ENCODE measurements at places on chromosomes 16 and 17.

GRCh38 chr17:72173499-72174116, 52.8 kb downstream of the SOX9 start:
- DNase-seq, result no peak

- DNase-seq, result no peak
Measured at GRCh38 chr16:30087181-30087898, 4.4 kb downstream of the TBX6 start.

DNA sequence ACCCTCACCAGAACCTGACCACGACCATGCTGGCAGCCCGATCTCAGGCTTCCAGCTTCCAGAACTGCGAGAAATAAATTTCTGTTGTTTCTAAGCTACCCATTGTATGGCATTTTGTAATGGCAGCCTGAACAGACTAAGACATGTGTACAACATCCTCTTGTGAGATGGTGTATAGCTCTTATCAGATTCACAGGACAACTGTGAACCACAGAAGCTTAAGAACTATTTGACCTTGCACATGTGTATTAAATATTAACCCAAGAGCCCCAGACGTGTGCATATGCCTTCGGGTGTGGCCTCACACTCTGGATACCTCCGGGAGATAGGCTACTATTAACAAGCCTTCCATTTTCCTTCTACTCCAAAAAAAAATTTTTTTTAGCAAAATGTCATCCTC, 248.9 kb downstream of the SLC39A11 start:
- no peak for DNase-seq

DNA sequence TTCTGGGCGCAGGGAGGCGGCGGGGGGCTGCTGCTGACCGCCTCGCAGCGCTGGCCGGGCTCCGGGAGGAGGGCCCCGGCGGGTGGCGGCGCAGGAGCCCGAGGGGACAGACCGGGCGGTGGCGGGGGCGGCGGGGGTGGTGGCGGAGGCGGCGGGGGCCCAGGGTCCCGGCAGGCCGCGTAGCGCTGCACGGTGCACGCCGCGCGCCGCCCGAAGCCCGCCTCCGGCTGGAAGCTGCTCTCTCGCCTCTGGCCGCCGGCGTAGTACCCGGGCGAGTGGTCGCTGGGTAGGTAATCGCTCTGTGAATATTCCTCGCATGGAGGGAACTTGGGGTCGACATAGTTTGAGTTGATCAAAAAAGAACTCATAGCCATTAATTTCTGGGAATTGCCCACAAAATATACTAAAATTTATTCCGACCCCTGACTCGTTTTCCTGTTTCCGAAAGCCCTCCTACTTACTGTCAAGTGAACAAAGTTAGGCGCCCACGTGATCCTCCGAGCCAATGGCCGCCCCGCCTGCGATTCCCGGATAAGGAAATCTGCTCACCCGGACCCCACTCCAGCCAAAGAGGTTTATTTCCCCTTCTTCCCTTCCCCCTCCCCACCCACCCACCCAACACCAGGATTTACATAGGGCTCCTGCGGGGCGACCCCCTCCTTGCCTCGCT, at the start of gene HOXB4:
HOXB4 (minus strand) TSS at position 405 of the 670 bp plus-strand sequence; CDS start at position 374, 31 bp downstream.
- peak; percentile 51 for DNase-seq

DNA sequence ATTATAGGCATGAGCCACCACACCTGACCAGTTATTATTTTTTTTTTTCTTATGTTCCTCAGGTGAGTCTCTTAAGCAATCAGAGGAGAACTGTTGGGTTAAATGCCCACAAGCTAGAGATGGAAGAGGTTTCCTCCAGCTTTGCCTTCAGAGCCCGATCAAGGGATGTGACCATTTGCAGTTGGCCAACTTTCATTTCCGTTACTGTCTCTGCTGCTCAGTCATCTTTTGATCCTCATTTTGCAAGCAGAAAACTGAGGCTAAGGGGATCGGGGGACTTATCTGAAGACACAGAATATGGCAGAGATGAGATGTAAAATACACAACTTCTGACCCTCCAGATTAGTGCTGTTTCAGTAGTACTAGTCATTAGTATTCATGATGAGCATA, 188.8 kb downstream of the RAB11FIP4 start:
- no peak for DNase-seq

DNA sequence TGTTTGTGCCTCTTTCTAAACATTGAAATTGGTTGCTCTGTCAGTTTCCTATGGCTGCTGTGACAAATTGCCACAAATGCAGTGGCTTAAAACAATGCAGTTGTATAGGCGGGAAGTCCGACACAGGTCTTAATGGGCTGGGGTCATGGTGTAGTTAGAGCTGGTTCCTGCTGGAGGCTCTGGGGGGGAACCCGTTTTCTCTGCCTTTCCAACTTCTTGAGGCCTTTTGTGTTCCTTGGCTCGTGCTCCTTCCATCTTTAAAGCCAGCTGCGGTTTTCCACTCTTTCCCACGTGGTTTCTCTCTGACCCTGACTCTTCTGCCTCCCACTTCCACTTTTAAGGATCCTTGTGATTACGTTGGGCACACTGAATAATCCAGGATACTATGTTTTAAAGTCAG, 12.5 kb downstream of the EPN2 start:
- DNase-seq, result no peak

DNA sequence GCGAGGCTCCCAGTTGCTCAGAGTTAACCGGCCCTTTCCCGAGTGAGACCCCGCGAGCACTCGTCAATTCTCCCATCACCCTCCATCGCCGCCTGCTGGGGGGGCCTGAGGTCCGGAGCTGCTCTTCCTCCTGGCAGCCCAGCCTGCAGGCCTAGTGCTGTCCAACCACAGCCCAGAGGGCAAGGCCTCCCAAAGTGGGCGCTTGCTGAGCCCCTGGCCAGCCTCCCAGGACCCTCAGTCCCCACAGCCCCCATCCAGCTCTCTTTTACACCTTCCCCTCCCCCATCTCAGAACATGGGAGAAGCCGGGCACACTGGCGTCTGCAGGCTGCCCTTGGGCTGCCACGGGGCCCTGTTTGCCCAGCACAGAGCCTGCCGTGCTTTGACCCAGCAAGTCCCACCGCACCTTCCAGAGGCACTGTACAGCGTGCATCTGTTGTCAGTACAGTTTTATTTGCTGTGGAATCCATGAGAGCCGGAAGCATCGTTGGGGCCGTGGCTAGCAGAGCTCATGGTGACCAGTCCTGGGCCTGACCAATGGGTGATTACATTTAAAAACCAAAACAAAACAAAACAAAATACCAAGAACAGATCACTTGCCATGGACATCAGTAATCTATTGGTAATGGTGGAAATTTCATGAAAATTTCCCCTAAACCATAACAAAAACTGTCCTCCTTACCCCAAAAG, 96.1 kb upstream of the CBX4 start:
- no peak for DNase-seq

GRCh38 chr17:1627982-1628855, at the start of gene SLC43A2:
SLC43A2 (minus strand) TSS chr17:1628834; CDS start chr17:1627874, 960 bp downstream.
- DNase-seq, result peak; percentile 80

DNA sequence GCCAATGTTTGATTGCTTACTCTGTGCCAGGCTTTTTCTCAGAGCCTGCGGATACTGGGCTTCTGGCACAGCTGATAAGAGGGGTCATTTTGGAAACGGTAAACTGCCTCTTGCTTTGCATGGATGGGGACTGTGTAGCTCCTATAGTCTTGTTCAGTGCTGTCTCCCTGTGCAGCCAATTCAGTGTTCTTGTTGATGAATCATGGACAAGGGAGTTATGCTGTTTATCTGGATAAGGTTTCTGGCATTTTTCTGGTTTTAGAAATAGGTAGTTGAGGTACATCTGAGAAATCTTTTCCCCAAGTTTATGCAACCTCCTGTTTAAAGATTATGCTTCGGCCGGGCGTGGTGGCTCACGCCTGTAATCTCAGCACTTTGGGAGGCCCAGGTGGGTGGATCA, 16.7 kb upstream of the TANGO6 start:
- DNase-seq, result no peak

GRCh38 chr16:2458887-2459646, 842 bp upstream of the TEDC2 start:
- DNase-seq, result no peak

GRCh38 chr16:1072526-1073261, at the start of gene SSTR5:
SSTR5 (plus strand) TSS chr16:1072747; CDS start chr16:1078869, 6,122 bp downstream.
- DNase-seq, result no peak

DNA sequence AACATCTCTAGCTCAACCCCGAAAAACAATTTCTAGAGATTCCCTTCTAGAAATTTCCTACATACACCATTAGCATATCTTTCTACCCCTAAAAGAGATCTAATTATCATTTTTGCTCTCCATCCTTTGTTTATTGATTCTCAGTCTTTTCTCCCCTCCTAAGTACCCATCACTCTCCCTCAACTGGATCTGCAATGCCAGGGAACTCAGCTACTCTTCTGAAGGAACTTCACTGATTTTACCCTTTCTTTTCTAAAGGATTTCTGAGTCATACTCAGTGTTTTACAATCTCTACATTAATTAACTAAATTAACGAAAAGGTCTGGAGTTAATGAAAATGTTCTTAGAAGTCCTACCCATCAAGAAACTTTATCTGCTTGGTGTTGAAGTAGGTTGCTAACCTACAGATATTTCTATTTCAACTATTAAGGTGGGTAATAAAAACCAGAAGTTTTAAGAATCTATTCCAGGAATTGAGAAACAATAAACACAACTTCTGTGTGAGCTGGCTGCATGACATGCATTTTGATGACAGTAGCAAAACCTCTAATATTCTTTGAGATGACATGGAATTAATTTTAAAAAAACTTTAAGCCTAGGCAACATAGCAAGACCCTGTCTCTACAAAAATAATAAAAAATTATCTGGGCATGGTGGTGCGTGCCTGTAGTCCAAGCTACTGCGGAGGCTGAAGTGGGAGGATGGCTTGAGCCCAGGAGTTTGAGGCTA, 13.6 kb downstream of the CREBBP start:
- no peak for DNase-seq

DNA sequence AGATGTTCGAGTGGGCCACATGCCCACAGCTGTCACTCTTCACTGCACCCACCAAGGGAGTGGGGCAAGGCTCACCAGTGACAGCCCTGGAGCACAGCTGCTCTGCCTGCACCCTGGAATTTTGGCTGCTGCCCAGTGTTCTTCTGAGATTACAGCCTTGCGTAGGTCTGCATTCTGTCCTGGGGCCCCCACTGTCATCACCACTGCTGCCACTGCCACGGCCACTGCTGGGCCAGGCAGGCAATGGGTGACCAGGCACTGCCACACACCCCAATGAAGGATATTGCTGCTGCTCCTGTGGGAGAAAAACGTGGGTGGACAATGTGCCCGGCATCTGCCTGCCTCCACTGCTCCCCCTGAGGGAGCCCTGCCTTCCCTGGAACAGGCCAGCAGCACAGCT, 1717.0 kb downstream of the TP53TG3F start:
- no peak for DNase-seq

GRCh38 chr17:33121756-33122155, 130.1 kb downstream of the SPACA3 start:
- no peak for DNase-seq

GRCh38 chr17:42394838-42395237, 6.6 kb upstream of the STAT3 start:
- DNase-seq, result no peak

DNA sequence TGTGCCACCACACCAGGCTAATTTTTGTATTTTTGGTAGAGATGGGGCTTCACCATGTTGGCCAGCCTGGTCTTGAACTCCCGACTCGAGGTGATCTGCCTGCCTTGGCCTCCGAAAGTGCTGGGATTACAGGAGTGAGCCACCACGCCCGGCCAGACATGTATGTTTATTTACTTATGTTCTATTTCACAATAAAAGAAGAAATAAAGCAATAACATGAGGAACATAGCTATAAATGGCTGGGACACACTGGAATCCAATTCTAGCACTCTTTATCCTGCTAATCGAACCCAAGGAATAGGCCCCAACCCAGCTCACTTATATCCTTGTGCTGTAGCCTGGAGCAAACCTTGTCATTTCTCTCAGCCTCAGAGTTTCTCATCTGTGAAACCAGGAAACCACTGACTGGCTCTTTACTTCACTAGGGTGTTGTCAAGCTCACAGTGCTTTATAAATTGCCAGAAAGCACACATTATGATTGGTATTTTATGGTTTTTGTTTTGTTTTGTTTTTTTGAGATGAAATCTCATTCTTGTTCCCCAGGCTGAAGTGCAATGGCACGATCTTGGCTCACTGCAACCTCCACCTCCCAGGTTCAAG, 4.3 kb upstream of the ODAD4 start:
- DNase-seq, result no peak

- no peak for DNase-seq
Measured at GRCh38 chr16:81946206-81946605, 65.1 kb downstream of the SDR42E1 start.

- DNase-seq, result no peak
Measured at GRCh38 chr17:75640556-75641119, 7.4 kb downstream of the SMIM5 start.

- no peak for DNase-seq
Measured at GRCh38 chr17:75060434-75061054, 13.5 kb downstream of the KCTD2 start.

GRCh38 chr17:13746404-13746803, 144.7 kb upstream of the HS3ST3A1 start:
- no peak for DNase-seq

DNA sequence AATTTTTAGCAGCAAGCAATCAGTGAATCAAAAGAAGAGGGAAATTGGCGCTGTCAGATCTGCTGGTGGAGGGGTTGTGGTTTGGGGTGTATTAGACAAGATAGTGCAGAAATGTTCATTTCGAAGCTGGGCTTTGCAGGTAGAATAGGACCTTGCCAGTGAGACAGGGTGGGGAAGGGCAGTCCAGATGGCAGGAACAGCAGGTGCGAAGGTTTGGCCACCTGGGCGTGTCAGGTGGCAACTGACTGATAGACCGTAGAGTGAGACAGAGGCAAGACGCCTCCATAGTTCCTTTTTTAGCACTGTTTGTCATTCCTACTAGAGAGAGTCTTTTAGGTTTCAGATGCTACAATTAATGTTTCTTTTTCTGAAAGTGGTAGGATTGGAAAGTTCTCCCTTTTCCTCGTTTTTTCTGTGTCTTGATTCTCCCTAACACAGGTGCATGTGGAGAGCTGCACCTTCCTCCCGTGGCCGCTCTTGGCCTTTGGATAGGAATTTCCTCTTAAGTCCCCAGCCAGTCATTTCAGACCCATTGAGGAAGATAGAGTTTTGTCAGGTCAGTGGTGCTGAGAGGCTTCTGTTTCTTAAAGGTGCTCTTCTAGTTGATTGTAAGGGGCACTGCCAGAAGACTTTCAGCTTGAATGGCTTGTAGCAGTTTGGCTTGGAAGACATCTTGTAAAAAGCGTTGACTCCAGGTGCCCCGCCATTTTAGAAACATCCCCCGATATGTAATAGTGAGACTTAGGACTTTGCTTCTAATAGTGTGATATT, 315.6 kb downstream of the SNX29 start:
- DNase-seq, result no peak

DNA sequence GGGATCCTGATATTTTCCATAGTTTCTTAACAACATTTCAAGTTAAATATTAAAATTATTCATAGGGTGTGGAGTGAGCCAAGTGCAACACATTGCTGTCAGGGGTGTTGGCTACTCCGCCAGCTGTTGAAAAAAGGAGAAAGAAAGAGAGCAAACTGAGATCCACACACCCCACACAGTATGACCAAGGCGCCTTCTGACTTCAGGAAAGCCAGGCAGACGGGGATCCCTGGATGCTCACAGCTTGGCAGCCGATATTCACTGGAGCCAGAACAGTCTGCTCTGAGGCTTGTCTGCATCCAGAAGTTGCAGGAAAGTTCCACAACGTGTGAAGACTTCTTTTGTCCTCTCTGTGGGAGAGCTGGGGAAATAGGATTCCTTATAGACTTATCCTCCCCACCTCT, 9.3 kb downstream of the CHD9NB start:
- DNase-seq, result no peak

Measured in CD4-positive, alpha-beta T cell treated with Interleukin-1 beta for 1 hour (primary cell).